Right atrium auricular region (tissue), 2 donors: ENCODE measurements at places on chromosomes 11 and 22.

GRCh38 chr22:35231585-35232084 lies 25.7 kb upstream of the HMGXB4 start:
- no peaks in the 10 kb centered on the region for H3K36me3 ChIP-seq
- no peak for DNase-seq
- no peak overlapping the region for H3K4me3 ChIP-seq
- no peaks in the 10 kb centered on the region for H3K4me1 ChIP-seq
- no peak overlapping the region for H3K27ac ChIP-seq
- no peaks in the 10 kb centered on the region for H3K27me3 ChIP-seq

- DNase-seq = no peak
- no peaks in the 10 kb centered on the region for H3K4me1 ChIP-seq
- H3K4me3 ChIP-seq = no peak overlapping the region
- H3K27me3 ChIP-seq = no peaks in the 10 kb centered on the region
- no peaks in the 10 kb centered on the region for H3K36me3 ChIP-seq
- no peak overlapping the region for H3K27ac ChIP-seq
Observed at GRCh38 chr22:23402275-23403151, 177.6 kb downstream of the IGLL1 start.

DNA sequence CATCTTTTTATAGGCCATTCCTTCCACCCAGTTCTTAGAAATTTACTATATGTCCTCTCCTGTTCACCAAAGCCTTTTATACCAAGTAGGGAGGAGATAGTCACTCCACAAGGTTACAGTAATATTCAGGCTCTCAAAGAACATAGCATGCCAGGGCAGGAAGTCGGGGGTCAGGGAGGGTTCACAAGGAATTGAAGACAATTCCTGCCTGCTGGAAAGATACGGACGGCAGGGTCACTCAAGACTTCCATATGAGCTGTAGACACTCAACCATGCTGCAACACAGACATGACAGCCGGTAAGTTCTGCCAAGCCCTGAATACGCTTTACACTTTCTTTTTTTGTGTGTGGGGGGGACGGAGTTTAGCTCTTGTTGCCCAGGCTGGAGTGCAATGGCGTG lies 700 bp downstream of the C22orf31 start:
- no peaks in the 10 kb centered on the region for H3K4me1 ChIP-seq
- H3K36me3 ChIP-seq = no peaks in the 10 kb centered on the region
- no peaks in the 10 kb centered on the region for H3K27me3 ChIP-seq
- DNase-seq = no peak

DNA sequence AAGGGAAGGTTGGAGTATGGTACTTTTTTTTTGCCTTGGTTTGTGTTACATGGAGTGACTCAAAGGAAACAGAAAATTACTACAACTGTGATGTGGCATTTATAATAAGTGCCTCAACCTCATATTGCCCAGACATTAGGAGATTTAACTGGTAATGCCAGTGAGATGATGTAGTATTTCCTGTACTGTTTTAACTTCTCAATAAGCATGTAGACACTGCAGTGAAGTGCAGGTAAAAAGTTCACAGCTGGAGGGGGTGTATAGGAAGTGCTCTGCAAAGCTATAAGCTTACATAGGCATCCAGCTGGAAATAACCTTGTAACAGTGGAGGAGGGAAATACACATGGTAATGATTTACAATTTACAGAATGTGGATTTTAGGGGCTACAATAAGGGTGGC lies 138.2 kb upstream of the MTMR2 start:
- no peak for DNase-seq
- no peak overlapping the region for H3K27ac ChIP-seq
- H3K27me3 ChIP-seq = no peaks in the 10 kb centered on the region

DNA sequence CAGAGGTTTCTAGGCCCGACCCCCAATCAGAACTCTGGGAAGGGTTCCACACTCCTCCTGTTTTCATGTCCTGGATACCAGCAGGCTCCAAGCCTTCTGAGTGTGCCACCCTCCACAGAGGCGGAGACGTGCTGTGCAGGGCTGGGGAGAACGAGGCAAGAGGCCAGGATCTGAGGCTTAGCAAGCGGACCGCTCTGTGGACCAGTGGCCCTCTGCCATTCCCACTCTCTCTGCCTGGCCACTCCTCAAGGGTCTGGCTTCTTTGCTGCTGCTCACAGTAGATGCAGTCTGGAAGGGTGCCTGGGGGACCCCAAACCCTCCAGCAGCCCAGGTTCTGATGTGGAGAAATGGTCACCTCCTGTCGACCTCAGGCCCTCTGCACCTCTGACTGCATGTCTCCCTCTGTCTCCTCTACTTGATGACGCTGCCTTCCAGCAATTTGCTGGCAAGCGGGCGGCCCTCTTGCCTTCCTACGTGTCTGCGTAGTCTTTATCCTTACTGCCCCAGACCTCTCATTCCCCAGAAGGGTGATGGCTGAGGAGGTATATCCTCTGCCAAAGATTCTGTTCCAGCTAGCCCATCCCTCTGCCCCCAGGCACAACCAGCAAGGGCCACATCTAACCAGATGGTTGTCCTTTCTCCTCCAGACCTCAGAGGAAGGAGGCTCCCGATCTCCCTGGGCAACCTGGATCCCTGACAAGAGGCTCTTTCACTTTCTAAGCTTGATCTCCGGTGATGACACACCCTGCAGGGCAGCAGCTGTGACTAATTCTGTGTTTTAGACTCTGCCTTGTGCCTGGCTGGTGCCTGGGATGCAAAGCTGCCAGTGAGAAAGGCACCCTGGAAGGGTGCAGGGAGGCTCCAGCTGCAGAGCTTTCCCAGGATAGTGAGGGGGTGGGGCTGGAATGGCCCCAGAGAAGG lies 87.3 kb downstream of the NAT10 start:
- H3K27ac ChIP-seq = peak overlapping the region; percentile 55
- no peak overlapping the region for H3K4me3 ChIP-seq
- DNase-seq = peak; percentile 83
- peaks cover 13% of the 10 kb centered on the region for H3K36me3 ChIP-seq
- H3K4me1 ChIP-seq = no peaks in the 10 kb centered on the region

DNA sequence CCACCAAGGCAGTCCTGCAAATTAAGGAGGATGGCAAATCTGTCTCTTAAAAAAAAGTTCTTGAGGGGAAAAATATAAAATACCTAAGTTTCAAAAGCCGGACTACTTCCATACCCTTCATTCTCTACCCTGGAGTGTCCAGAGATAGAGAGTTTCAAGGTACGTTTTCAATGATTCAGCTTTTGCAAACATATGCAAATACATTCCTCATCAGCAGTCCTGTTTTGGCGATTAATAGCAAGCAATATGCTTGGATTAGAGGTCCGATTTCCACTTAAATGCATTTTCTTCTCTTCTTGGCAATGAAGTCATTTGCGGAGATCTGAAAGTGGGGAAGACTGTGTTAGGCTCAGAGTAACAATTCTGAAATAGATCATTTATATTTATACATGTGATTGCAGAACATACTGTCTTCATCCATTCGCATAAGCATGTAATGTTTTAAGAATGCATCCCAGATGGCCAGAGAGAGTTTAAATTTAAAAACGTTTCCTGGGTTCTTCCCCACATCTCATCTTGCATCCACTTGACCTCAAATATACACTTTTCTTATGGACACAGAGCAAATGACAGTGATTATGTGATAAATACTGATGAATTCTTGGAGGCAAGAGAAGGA lies 13.8 kb upstream of the TFIP11 start:
- H3K27me3 ChIP-seq = no peaks in the 10 kb centered on the region
- H3K4me1 ChIP-seq = no peaks in the 10 kb centered on the region
- no peak for DNase-seq
- peak overlapping the region; percentile 24 for H3K27ac ChIP-seq
- H3K36me3 ChIP-seq = peaks cover 21% of the 10 kb centered on the region

DNA sequence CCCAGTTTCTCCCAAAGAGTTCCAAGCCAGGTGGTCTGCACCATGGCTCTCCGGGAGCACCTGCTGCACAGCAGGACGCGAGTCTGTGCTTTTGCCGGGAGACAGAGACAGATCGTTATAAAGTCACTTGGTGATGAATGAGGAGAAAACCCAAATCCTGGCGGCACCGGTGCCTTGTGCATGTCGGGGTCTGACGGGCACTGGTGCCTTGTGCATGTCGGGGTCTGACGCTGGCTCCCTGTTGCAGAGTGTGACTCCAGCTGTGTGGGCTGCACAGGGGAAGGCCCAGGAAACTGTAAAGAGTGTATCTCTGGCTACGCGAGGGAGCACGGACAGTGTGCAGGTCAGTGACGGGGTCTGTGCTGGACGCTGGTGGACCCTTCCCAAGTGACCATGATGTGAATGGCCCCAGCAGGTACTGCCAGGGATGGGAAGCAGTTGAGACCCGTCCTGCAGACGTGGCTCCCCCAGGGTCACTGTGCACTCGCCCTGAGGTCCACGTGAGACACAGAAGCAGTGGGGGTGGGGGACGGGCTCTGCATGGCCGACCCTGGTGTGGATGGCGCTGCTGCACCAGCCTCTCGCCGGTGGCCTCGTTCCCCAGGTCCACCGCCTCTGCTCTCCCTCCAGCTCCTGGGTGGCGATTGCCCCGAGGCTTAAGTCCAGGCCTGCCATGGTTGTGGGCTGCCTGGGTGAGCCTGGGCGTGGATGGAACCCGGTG lies 5.8 kb downstream of the CRELD2 start:
- peaks cover 11% of the 10 kb centered on the region for H3K4me1 ChIP-seq
- peaks cover 30% of the 10 kb centered on the region for H3K36me3 ChIP-seq
- peaks cover 4% of the 10 kb centered on the region for H3K27me3 ChIP-seq
- H3K27ac ChIP-seq = no peak overlapping the region

DNA sequence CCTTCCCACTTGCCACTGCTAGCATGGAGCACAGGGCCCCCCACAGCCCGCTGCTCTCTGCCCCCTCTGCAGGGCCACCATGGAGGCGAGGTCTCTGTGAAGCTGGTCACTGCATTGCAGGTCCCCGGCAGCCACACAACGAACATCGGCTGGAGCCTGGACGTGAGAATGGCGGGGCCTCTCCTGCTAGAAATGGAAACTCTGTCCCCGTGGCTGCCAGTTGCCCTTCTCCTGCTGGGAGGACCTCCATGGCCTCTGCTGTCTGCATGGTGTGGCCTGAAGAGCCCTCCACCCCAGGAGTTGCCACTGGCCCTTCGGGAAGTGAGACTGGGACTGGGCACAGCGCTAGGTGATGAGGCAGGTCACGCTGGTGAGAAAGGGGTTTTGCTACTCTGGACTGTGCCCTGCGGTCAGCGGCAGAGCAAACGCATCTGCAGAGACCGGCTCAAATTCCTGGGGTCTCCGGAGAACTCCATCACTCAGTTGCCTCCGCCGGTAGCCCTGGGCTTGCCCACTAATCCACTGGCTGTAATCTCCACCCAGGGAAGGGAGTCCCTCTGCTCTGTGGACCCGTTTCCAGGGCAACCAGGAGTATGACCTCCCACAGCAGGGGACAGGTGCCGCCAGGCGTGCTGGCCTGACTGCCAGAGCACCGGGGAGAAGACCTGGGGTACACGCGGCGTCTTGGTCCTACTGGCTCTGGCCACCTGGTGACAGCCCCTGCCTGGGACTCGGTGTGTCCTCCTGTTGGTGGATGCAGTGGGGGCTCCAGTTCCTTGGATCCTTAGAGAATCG lies 806.3 kb downstream of the BRD1 start:
- no peaks in the 10 kb centered on the region for H3K27me3 ChIP-seq
- no peak overlapping the region for H3K4me3 ChIP-seq
- no peaks in the 10 kb centered on the region for H3K4me1 ChIP-seq

DNA sequence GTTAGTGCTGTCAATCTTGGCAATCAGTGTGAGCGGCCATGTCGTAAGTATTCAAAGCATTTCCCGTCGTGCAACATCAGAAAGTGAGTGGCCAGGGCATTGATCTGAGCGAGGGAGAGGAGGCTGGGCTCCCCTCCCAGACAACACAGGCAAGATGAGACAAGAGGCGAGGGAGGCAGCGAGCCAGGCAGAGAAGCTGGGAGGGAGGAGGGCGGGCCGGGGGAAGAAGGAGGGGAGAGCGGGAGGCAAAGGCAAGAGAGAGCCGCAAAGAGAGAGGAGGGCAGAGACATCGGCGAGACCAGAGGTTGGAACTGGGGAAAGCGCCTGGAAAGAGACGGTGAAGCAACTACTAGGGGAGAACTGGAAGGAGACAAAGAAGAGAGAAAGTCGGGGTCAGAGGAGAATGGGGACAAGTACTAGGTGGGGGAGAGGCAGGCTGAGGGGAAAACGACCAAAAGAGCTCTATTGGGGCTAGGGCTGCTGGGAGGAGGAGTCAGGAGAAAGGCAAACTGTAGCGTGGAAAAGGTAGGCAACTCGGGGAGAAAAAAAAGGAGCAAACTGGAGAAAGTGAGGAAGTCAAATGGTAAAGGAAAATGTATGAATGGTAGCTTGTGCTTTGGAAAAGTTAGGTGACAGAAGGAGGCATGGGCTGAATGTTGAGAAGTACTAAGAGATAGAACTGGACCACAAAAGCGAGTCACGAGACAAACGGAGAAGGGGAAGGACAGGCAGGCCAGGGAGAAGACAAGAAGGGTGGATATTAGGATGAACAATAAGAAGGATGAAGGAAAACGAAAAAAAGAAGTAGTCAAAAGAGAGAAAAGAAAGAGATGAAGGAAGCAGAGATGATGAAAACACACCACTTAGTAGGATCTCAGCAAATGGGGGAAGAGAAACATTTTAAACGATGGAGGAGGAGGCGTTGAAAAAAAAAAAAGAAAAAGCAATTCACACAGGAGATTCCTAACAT lies 130.5 kb upstream of the C11orf58 start:
- H3K4me3 ChIP-seq = peak overlapping the region; percentile 62
- H3K27me3 ChIP-seq = peaks cover 5% of the 10 kb centered on the region
- H3K27ac ChIP-seq = peak overlapping the region; percentile 96
- H3K4me1 ChIP-seq = peaks cover 26% of the 10 kb centered on the region

GRCh38 chr11:63920126-63920938 lies 3.4 kb upstream of the RCOR2 start:
- DNase-seq = peak; percentile 74
- H3K4me1 ChIP-seq = peaks cover 56% of the 10 kb centered on the region
- H3K36me3 ChIP-seq = no peaks in the 10 kb centered on the region
- H3K27me3 ChIP-seq = no peaks in the 10 kb centered on the region

DNA sequence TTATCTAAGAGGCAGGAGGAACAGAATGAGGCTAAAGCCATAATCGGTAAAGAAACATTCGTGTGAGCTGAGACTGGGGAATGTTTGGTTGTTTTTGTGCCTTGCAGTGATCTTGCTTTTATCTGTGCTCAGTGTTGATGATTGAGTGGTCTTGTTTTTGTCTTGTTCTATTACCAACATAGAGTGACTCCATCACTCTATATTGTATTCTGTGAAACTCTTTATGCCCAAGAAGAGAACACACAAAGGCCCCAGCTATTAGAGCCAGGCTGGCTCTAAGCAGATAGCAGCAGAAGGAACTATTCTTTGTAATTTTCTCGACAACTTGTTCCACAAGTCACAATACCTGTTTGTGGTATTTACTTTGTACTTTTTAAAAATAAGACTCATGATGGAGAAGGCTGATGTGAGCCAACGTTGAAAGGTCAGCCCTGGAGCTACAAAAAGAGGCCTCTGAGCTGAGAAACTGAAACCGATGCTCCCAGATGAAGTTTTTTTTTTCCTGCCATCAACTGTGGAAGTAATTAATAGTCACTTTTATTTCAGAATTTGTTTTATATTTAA lies 68.4 kb downstream of the LARGE1 start:
- H3K27me3 ChIP-seq = no peaks in the 10 kb centered on the region
- no peak overlapping the region for H3K27ac ChIP-seq
- no peak overlapping the region for H3K4me3 ChIP-seq
- no peak for DNase-seq
- no peaks in the 10 kb centered on the region for H3K36me3 ChIP-seq
- peaks cover 38% of the 10 kb centered on the region for H3K4me1 ChIP-seq
